Right renal cortex interstitium (tissue), 3 donors: ENCODE measurements at places on chromosomes 13 and 19.
A peak's percentile ranks its signal among the peaks of the same experiment; 100 is the strongest.

DNA sequence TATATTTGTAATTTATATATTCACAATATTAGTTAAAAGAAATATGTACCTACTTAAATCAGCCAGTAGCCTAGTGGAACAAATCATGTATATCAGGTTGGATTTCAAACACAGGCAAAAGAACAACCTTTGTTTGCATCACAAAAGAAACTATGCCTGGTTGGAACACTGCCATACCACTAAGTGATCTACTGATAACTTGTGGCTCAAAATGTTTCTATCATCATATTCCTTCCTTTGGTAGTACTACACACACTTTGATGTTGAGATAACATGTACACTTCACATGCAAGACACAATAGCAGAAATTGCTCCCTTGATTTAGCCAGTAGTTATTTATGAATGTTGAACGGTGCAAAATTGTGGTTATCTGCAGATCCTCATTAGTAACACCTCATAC, 146.0 kb upstream of the GPC6 start:
- no peak for DNase-seq

DNA sequence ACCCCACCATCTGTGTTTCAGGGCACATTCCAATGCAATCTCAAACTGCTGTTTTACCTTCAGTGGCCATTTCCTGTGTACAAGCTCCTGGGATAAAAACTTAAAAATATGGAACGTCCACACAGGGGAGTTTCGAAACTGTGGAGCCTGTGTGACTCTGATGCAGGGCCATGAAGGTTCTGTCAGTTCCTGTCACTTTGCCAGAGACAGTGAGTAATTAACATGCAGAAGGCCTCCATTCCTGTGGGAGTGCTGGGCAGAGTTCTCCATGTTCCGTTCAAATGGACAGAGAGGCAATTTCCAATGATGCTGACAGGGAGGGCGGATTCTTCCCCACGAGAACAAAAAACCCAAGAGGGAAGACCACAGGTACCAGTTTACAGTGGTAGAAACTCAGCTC, 24.4 kb downstream of the WDR88 start:
- DNase-seq, result no peak

DNA sequence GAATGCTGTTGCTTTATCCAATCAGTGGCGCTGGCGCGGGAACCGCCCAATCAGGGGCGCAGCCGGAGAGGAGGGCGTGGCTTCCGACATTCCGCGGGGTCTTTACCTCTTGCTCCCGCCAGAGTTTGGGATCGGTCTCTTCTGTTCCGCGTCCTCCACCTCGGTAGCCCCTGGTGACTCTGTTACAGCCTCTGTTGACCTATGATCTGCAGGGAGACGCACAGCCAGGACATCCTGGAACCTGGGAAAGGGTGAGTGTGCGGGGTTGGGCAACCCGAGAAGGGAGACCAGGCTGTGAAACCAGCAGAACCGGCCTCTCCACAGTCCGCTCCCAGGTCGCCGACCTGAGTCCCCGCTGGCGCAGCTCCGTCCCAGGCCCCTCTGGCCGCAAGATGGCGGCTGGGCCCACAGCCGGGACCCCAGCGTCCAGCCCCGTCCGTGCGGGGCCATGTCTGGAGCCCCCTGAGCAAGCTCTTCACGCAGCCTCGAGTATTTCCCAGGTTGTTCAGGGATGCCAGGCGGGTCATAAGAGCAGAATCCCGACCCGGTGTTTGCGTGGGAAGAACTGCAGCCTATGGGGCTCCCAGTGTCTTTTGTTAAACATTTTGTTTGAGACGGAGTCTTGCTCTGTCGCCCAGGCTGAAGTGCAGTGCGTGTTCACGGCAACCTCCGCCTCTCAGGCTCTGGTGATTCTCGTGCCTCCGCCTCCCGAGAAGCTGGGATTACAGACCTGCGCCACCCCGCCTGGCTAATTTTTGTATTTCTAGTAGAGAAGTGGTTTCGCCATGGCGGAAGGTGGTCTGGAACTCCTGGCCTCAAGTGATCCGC, 4.4 kb upstream of the ZNF681 start:
- DNase-seq, result peak; percentile 68

- no peak for DNase-seq
Observed at GRCh38 chr13:36769545-36769944, 49.5 kb upstream of the RFXAP start.

DNA sequence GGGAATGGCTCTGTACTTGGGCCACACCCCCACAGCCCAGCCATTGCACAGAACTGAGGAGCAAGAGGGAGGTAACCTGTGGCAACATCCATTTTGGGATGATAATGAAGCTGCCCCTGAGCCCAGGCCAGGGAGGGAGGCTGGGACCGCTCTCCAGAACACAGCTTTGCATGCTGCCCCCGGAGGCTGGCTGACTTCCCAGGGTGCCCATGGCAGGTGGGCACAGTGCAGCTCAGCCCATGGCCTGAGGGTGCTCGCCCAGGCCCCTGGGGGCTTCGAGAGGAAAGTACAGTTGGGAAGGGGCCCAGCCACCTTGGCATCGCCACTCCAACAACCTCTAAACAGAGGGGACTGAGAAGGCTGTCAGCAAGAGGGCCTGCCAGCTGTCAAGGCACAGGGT, 5.7 kb downstream of the COPE start:
- no peak for DNase-seq

DNA sequence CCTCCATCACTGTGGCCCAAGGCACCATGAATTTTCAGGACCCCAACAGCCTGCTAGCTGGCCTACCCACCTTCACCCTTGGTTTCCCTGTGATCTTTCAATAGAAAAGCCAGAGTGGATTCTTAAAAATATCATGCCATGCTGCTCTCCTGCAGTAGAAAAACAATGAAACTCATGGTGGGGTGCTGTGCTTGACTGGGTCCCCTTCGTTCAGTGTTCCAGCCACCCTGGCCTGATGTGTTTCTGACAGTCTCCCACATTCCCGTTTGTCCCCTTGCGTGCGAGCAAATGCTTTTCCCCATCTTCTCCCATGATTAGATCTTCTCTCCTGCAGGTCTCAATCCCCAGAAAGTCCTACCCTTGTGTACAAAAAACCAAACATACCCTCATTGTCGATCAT, 43.2 kb downstream of the ABCC4 start:
- DNase-seq, result no peak

GRCh38 chr13:79281339-79281747, 124.7 kb downstream of the RBM26 start:
- DNase-seq, result no peak

- DNase-seq, result no peak
Observed at GRCh38 chr13:46874006-46874405, 22.8 kb downstream of the HTR2A start.

DNA sequence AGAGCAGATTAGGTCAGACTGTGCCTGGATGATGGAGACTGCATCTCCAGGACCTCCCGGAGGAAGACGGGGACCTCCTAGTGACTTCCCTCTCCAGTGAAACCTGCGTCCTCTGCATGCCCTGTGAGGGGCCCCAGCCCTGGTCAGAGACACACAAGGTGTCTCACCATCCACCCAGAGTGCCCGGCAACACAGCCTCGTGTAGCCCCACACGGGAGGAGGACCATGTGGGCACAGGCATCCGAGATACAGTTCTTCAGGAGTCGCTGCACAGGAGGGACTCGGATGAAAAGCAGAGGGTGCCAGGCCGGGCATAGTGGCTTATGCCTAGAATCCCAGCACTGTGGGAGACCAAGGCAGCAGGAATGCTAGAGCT, 64.8 kb downstream of the PEPD start:
- DNase-seq, result no peak

DNA sequence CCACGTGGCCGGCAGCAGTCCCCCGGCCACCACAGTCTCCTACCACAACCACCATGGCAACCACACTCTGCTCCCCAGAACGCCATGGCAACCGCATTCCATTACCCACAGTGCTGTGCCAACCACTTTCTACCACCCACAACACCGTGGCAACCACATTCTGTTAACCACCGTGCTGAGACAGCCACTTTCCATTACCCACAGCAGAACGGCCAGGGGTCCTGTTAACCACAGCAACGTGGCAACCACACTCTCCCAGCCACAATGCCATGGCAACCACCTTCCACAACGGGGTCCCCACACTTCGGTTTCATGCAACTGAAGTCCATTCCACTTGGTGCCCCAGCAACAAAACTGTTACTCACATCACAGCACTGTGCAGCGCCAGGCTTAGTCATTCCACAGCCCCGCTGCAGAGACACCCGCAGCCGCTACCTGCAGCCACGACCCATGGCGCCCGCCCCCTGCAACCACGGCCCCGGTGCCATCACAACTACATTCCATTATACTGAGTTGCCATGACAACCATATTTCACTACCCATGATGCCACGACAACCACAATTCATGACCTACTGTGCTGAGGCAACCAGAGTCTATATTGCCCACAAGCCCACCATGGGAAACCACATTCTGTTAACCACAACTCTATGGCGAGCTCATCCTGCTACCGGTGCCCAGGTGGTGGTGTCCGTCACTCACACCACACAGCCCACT, 10.0 kb downstream of the DPF1 start:
- DNase-seq, result no peak

GRCh38 chr19:8690753-8691539, 7.6 kb downstream of the ACTL9 start:
- no peak for DNase-seq

GRCh38 chr13:43493496-43494000, 293.2 kb downstream of the ENOX1 start:
- no peak for DNase-seq

DNA sequence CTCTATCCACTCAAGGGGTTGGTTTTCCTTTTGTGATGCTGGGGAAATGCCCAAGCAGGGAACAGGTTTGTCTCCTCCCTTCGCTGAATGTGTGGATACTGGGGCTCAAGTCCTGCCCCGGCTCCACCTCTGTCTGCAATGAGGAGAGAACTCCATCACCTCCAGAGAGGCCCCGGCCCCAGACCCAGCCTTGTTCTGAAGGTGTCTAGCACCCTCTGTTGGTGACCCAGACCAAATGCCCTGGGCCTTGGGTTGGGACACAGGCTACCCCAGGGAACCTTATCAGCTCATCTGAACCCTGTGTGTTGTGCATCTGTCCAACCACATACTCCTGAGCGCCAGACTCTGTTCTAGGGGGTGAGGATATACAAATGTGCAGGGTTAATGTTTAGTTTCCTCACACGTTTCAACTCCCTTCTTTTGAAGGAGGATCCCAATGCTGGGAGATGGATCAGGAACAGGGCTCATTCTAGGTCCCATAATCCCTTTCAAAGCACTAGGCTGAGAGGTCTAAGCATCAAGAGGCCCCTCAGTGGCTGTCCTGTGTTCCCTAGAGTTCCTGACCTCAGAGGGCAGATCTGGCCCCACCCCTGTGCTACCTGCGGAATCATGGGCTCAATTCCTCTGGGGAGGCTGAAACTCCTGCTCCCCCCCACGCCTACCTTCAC, 112.5 kb upstream of the SLC7A1 start:
- DNase-seq, result no peak

GRCh38 chr13:34863360-34864135, 78.5 kb upstream of the NBEA start:
- DNase-seq, result no peak

DNA sequence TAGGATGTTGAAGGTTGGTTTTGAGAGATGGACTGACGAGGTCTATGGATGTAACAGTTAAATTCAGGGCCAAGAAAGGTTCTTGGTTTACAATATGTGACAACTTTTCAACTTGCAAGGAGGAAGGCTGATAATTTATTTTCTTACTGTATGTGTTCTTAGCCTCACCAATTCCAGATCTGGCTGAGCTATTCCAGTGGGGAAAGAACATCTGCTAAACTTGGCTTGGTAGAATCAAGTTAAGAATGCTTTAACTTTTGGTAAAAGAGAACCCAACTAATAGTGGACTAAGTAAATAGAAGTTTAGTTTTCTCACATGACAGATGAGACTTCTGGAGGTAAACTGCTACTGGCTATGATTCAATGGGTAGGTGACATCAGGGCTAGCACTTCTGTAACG, 222.9 kb downstream of the KLF5 start:
- no peak for DNase-seq

DNA sequence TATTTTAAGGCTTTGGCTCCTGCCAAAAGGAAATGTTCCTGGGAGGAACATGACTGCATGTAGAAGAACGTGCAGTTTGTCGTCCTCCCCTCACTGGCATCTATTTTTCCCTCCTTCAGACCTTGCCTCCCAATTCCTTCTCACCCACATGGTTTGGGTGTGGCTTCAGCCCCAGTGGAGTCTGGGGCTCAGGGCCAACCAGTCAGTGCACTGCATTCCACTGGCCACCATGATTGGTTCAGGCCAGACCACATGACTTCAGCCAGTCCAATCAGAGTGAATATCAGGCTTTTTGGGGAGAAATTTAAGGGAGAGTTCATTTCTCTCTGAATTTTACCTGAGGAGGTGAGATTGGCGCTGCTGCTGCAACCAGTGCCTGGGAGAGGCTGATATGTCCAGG, 171.6 kb downstream of the ZIC5 start:
- DNase-seq, result no peak

DNA sequence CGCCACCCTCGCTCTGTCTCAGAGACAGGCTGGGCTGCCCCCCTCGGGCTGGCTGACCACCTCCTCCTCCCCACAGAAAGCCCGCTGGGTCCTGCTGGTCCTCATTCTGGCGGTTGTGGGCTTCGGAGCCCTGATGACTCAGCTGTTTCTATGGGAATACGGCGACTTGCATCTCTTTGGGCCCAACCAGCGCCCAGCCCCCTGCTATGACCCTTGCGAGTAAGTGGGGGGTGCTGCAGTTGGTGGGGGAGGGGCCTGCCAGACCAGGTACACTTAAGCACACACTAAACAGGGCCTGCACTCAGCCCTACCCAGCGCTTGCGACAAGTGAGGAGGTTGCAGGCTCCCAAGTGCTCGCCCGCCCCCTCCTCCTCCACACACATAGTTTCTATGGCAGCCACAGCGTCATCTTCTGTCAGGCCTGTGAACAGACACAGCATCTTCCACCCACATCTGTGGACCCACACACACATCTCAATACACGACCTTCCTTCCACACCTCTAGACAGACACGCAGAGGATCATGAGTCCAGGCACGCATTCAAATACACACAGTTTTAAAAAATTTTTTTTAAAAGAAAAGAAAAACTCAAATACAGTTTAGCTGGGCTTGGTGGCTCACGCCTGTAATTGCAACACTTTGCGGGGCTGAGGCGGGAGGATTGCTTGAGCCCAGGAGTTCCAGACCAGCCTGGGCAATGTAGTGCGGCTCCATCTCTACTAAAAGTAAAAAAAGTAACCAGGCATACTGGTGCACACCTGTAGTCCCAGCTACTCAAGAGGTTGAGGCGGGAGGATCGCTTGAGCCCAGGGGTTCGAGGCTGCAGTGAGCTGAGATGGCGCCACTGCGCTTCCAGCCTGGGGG, 18.4 kb downstream of the PLD3 start:
- DNase-seq, result peak; percentile 21

- no peak for DNase-seq
Observed at GRCh38 chr19:2148482-2149135, 2.8 kb downstream of the AP3D1 start.
